ENCODE measurements at places on chromosomes 13 and 19.

- DNase-seq, result no peak
These were observed 2.8 kb upstream of the FBXO17 start for GRCh38 chr19:38978326-38978689.

DNA sequence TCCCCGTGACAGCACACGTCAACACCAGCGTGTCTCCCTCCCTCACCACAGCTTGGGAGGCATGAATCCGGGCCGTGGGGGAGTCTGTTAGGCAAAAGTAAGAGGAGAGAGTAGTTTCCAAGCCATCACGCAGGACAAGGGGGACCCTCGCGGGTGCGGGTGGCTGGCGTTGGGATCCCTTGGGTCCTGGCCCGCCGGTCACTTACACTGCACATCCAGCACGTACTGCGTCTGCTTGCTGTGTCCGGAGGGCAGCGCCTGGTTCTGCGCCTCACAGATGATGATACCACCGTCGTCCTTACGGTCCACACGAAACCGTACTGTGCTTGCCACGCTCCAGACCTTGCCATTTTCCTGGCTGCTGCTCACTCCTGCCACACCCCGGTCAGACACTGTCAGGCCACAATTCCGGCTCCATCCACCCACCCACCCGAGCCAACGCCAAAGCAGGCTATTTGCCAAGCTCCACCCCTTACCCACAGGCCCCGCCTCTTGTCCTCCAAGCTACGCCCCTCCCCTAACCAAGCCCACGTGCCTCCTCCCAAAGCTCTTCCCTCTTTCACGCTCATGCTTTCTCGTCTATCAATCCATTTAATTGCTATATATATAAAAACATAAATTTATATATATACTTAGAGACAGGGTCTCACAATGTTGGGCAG, 6.6 kb upstream of the ZNF428 start:
- no peak for DNase-seq

DNA sequence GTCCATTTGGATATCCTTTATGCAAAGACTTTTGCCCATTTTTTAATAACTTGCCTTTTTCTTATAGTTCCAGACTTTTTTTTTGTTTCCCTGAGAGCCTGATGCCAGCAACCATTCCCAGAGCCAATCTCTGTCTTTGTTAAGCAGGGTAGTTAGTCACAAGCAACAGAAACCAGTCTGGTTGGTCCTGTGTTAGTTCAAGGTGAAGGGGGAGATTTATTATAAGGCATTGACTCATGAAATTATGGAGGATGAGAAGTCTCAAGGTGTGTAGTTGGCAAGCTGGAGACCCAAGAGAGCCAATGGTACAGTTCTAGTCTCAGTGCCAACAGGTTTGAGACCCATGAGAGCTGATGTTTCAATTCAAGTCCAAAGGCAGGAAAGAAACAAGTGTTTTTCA, 33.0 kb downstream of the GPR12 start:
- DNase-seq, result no peak

- DNase-seq, result no peak
These were observed 5.2 kb upstream of the ZNF507 start for GRCh38 chr19:32339988-32340874.

DNA sequence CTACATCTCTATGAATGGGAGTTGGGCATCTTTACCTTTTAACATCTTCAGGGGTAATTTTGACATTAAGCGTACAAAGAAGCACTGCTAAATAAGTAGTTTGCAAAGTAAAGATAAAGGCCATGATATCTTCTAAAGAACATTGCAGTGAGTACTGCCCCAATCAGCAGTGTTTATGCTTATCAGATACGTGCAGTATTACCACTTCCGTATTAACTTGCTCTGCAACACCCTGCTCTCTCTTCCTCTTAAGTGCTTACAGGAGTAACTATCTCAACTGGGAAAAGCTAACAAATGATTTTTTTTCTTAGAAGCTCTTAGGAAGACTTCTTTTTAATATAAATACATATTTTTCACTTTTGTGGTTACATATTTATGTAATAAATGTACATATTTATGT, 793.7 kb upstream of the SLC10A2 start:
- DNase-seq, result no peak

DNA sequence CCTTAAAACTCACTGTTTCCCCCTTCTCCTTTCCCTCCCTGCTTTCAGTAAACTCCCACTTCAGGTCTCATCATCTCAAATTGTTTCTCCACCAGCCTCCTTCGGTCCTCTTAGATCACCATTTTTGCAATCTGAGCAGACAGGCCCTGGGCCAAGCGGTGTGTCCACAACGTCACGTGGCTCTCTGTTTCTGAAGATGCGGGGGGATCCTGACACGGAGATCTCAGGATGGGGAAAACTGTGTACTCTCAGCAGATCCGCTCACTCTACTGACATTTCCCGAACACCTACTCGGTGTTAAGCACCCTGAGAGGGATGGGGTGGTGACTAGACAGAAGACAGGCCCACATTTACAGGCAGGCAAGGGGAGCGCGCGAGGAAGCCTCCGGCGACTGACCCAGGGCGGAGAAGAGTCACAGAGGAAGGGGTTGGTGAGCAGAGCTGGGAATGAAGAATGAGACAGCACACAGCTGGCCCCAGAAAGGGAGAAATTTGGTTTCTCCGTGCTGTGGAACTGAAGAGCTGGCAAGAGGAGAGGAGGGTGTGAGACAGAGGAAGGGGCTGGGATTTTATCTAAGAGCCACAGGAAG, 38.8 kb downstream of the SERP2 start:
- no peak for DNase-seq

GRCh38 chr13:61258185-61258584, 157.5 kb downstream of the PCDH20 start:
- no peak for DNase-seq

GRCh38 chr13:100530671-100531213, 57.8 kb downstream of the GGACT start:
- DNase-seq, result no peak

- DNase-seq, result no peak
These were observed 844.8 kb downstream of the PCDH17 start for GRCh38 chr13:58476206-58476918.
